HCT116 (cell line): ENCODE measurements at places on chromosomes 3 and 15.

- DNase-seq, result no peak
Observed at GRCh38 chr3:154310840-154311239, 13.4 kb downstream of the DHX36 start.

DNA sequence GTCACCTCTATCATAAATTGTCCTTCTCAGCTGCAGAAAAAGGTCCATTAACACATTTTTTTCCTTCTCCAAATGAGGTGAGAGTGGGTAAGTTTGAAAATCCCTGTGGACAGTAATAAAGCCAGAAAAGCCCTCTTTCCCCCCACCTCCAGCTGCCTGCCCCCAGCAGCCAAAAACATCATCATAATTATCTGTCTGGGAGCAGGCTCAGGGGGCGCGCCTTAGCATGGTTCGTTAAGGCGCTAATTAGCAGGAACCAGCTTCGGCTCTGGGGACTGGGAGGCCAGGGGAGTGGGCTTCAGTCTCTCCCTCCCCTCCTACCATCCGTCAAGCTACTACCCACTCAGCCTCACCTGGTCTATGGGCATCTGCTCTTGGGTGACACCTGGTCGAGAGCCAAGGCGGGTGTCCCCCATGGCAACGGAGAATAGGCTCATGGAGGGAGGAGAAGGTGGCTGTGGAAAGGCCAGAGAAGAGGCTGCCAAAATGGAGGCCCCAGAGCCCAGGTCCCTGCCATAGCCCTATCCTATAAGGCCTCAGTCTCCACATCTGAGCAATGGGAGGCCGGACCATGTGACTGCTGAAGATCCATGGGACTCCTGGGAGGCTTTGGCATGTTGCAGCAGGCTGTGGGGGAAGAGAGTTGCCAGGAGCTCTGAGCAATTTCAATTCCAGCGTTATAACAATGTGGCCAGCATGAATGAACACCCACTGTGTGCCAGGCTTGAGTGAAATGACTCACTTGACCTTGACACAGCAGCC is 140.1 kb upstream of the LINGO1 start:
- DNase-seq, result no peak

- no peak for DNase-seq
Observed at GRCh38 chr3:79005084-79005483, 762.7 kb downstream of the ROBO1 start.

- DNase-seq, result no peak
Observed at GRCh38 chr15:49439678-49440395, 16.8 kb downstream of the FGF7 start.
